ENCODE measurements at places on chromosomes 7 and 10.
A peak's percentile ranks its signal among the peaks of the same experiment; 100 is the strongest.

- DNase-seq, result no peak
Measured at GRCh38 chr7:25249772-25250171, 21.5 kb upstream of the NPVF start.

DNA sequence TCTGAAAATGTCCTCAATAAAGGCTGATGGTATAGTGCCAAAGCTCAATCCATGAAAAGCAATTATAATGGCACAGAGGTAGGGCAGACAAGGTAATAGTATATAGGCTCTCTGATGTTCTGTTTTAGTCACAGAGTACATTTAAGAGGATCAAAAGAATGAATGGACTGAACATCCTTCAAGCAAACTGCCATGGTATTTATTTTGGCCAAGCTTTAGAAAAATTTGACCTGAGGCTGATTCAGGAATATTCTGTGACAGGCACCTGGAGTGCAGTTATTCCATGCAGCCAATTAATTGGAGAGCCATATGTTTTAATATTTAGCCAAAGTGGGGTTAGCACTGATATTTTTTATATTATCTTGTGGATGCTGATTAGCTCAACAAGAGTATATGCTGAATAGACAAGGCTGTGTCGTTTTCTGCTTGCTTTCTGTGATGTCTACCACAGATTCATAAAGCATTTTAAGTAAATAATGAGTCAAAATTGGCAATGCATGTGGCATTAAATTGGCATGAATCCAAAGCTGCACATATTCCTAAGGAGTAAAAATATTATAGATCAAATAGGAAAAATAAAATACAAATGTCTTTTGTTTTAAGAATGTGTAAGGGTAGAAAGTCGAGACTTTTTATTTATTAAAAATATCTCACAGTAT is 177.4 kb downstream of the PCLO start:
- no peak for DNase-seq

- no peak for DNase-seq
Measured at GRCh38 chr10:6840766-6841165, 260.7 kb upstream of the PRKCQ start.

- DNase-seq, result no peak
Measured at GRCh38 chr10:96632974-96633710, 46.3 kb upstream of the TM9SF3 start.

- no peak for DNase-seq
Measured at GRCh38 chr10:125038637-125039036, 96.7 kb downstream of the ZRANB1 start.

GRCh38 chr7:74092964-74093471 is 9.4 kb downstream of the LIMK1 start:
- DNase-seq, result no peak

GRCh38 chr7:7035851-7036250 is 146.5 kb upstream of the C1GALT1 start:
- no peak for DNase-seq

GRCh38 chr10:69953851-69954250 is 98.8 kb upstream of the MACROH2A2 start:
- DNase-seq, result no peak

- no peak for DNase-seq
Measured at GRCh38 chr7:47078241-47078640, 503.7 kb downstream of the TNS3 start.

- no peak for DNase-seq
Measured at GRCh38 chr7:18648849-18649758, 153.6 kb downstream of the HDAC9 start.

GRCh38 chr7:151261529-151261928 is 13.0 kb upstream of the SMARCD3 start:
- DNase-seq, result no peak

DNA sequence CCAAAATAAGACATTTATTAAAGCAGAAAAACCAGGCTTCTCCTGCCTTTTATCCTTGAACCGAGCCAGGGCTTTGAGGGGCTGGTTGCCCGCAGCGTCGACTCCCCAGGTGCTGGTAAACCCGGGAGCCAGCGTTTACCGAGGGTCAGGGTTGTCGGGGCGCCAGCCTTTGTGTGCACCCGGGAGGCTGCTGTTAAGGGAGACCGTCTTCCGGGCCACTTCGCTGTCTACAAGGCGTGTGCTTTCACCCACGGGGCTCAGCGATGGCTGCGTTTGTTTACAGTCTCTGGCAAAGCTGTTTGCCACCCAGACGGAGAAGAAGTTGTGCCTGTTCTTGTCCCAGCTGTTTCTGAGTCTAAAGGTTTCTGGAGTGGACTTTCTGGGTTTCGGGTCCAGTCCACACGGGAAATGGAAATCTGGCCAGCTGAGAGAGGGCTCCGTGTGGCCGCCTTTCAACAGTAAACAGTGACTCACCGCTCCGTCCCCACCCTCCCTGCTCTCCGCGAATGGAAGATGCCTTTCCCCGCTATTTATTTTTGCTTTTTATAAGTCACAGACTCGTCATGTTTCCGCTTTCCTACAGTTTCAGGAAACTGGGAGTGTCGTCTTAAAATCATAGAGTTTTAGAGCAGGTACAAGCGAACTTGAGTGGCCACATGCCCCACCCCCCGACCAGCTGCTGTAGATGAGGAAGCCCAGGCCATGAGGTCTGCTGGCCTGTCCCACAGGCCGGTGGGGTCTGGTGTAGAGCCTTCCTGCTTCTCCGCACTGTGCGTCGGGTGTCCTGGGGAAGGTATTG is 2.2 kb downstream of the MAFK start:
- DNase-seq, result peak; percentile 54

GRCh38 chr10:133123746-133124356 is 36.1 kb downstream of the ADGRA1 start:
- DNase-seq, result no peak

DNA sequence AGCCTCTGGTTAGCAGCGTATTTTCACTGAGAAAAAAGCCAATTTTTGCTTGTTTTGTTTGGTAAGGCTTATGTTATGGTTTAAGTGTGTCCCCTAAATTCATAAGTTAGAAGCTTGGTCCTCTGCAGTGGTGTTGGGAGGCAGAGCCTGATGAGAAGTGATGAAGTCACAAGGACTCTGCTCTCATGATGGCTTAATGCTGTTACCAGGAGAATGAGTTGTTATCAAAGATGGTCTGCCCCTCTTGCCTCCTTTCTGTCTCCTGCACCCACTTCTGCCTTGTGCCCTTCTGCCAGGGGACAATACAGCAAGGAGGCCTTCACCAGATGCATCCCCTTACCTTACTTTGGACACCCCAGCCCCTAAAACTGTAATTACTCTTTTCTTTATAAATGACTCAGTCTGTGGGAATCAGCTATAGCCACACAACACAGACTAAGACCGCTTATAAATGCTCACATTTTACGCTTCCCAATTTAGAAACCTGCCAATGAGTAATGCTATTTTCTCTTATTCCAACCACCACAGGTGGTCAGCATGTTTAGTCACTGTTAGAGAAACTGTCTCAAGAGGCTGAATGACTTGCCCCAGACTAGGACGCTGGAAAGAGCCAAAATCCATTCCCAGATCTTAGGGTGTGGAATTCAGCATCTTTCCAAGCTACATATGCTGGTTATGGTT is 6.1 kb upstream of the PKD1L1 start:
- DNase-seq, result no peak

DNA sequence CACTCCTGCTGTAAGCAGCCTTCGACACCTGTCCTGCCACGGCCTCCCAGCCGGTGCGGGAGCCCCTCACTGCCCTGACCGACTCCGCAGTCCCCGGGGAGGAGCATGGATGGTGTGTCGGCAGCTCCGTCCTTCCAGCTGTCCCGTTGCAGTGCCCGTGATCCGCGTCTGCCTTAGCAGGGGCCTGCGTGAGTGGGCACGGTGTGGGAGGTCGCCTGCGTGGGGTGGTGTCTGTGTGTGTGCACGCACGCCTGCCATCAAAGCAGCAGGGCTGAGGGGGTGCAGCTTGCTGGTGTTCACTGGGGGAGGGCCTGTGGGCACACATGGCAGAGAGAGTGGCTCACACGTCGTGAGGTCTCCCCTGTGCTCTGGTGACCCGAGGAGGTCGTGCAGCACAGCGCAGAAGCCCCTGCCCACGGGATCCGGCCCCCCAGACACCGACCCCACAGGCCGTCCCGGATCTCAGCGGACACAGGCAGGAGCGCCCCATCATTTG is 10.3 kb downstream of the MAFK start:
- DNase-seq, result no peak

GRCh38 chr10:47152861-47153349 is 147.1 kb upstream of the GDF10 start:
- no peak for DNase-seq

- no peak for DNase-seq
Measured at GRCh38 chr7:90958647-90959046, 305.6 kb upstream of the FZD1 start.

- no peak for DNase-seq
Measured at GRCh38 chr7:47885309-47885986, 62.8 kb downstream of the PKD1L1 start.

GRCh38 chr10:125783408-125783807 is 7.8 kb upstream of the MMP21 start:
- no peak for DNase-seq

GRCh38 chr7:142345811-142346210 is 88.0 kb upstream of the PRSS58 start:
- DNase-seq, result no peak

- DNase-seq, result no peak
Measured at GRCh38 chr7:86485827-86486226, 157.9 kb upstream of the GRM3 start.

DNA sequence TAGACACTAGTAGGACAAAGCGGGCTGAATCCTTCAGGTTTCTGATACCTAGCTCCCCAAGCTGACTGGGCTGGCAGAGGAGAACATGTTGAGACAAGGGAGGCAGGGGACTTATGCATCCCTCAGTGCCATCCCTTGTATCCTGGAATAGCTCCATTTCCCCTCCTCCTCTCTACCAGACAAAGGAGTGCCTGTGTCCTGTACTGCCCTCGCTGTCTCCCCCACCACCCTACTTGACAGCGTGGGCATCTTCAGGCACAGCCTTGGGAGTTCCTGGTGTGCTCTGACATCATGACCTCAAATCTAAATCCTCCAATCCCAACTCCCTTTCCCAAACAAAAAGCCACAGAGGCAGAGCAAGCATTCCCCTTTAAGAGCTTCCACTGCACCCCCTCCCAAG is 9.0 kb downstream of the SFXN3 start:
- no peak for DNase-seq

- no peak for DNase-seq
Measured at GRCh38 chr10:7133278-7133677, 277.6 kb downstream of the SFMBT2 start.

GRCh38 chr10:1654811-1655356 is 82.4 kb downstream of the ADARB2 start:
- no peak for DNase-seq

DNA sequence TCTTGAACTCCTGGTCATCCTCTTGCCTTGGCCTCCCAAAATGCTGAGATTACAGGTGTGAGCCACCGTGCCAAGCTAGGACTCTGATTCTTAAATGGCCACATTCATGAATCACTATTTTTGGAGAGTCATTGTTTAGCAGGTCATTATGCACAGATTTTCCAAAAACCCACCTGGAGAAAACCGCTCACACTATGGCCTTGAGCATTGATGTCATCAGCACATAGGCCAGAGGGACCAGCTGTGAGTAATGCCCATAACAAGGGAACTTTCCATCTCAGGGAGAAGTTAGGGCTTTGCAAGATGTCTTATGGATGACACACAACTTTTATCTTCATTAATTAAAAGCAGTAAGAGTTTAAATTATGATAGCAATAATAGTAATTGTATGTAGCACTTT is 86.4 kb upstream of the KIF5B start:
- no peak for DNase-seq

DNA sequence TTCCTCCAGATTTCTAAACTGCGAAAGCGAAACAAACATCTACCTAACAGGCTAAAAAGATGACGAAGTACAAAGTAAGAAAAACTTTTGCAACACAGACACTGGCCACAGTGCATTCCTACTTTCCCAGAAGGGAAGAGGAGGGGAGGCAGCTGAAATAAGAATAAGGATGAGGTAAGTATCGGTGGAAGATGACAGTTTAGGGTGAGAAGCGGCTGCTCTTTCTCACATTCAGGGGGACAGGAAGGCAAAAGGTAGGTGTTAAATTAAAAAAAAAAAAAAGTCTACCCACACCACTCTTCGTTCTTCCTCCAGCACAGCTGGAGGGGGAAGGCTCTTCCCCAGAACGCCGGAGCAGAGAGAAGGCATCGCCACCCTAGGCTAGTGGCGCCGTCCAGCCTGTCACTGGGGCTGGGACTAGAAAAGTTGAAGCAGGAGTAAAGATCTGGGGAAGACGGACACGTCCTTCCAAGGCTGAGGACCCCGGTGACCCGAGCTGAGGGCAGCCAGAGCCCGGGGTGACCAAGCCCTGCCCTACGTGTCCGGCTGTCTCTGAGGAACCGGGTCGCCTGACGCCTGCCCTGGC is 846 bp downstream of the DNAJC1 start:
- DNase-seq, result peak; percentile 38

DNA sequence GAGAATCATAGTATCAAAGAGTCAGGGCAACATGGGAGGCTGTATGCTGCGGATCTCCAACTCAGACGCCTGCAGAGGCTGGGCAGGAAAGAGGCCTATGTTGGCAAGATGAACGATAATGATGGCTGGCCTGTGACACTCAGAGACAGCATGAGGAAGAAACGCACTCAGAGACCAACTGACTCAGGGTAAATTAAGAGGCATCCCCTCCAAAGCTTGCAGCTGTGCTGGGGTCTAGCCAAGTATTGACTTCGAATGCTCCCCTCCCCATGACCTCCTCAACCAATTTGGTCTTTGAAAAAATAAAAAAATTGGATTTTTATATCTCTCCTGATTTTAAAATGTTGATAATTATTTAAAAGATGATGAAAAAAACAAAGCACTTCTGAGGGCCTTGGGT is 718.9 kb downstream of the GRID1 start:
- DNase-seq, result no peak

- DNase-seq, result no peak
Measured at GRCh38 chr7:132740176-132740575, 163.9 kb upstream of the PLXNA4 start.

- no peak for DNase-seq
Measured at GRCh38 chr10:77034240-77034639, 603.4 kb downstream of the KCNMA1 start.

GRCh38 chr10:72542396-72542815 is 83.5 kb downstream of the MICU1 start:
- no peak for DNase-seq

DNA sequence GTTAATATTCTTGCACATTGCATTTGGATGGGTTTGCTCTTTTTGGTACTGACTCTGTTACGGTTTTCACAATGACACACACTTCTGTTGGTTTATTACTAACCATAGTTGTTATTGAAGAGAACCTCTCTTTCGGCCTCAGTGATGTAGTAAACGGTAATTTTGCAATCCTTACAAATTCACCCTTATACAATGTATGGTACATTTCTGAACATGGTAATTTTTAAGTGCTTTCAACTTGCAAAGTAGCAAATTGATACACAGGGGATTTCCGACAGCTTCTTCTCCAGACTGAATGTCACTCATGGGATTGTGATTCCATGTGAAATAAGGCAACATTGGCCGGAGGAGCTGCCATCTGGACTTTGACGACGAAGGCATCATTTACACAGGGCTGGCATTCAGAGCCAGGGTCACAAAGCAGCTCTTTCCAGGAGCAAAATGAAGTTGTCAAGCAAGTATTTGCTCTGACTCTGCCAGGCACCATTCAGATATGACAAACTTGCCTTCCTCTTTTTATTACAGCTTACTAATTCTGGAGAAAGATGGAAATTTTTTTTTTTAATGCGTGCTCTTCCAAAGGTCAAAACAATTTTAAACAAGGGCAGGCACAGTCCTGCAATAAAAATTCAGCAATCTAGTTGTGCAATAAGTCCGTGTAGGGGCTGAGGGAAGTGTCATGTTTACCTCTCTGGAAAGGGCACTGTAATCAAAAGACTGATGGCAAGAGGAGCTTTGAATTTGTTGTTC is 711.5 kb upstream of the C7orf33 start:
- DNase-seq, result no peak

GRCh38 chr7:116515584-116515983 is 9.3 kb upstream of the CAV1 start:
- no peak for DNase-seq

Data from activated gamma-delta T cell treated with Interleukin-2 at 50 U/mL for 16 hours (primary cell).